ENCODE measurements at places on chromosomes 1 and 21. TPM values are rescaled to one million over a fixed set of nuclear protein-coding genes. Genes with fewer than 3 reads are reported as not detected.

DNA sequence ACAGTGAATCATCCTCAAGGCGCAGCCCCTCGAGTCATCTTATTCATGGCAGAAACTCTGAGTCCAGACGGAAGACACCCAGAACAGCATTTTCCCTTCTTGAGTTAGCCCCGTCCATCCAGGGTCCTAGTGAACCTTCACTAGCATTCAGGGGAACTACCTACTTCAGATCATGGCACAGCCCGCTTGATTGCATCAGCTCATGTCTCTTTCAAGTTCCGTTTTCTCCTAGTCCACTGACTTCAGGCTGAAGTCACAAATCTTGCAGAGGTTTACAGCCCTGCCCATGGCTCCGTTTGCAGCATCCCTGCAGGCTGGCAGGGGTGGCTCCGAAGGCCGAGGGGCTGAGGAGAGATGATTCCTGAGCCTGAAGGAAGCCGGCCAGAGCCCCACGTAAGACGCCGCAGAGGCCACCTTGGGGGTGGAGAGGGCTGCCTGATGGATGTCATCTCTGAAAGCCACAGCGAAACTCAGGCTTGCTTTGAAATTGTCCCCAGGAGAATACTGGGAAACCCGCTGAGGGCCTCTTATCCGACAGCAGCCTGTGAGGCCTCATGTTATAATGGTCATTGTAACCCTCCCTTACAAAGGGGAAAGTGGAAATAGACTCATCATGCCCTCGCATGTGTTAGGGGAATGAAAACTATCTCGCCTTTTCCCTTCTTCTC lies 310.2 kb upstream of the AJAP1 start:
- DNase-seq: no peak

SPATA17 gene
- not detected for total RNA-seq

DNA sequence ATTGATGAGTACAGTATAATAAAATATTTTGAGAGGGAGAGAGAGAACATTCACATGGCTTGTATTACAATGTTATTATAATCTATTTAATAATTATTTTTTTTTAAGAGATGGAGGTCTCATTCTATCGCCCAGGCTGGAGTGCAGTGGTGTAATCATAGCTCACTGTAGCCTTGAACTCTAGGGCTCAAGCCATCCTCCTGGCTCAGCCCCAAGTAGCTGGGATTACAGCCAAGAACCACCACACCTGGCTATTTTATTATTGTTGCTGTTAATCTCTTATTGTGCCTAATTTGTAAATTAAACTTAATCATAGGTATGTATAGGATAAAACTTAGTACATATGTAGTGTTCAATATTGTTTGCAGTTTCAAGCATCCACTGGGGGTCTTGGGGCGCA lies 57.8 kb downstream of the HS2ST1 start:
- DNase-seq: no peak

SCCPDH gene
- 63.3 TPM for total RNA-seq

ACAP3 gene
- 68.1 TPM for total RNA-seq

CHIA gene
- not detected for total RNA-seq

DNA sequence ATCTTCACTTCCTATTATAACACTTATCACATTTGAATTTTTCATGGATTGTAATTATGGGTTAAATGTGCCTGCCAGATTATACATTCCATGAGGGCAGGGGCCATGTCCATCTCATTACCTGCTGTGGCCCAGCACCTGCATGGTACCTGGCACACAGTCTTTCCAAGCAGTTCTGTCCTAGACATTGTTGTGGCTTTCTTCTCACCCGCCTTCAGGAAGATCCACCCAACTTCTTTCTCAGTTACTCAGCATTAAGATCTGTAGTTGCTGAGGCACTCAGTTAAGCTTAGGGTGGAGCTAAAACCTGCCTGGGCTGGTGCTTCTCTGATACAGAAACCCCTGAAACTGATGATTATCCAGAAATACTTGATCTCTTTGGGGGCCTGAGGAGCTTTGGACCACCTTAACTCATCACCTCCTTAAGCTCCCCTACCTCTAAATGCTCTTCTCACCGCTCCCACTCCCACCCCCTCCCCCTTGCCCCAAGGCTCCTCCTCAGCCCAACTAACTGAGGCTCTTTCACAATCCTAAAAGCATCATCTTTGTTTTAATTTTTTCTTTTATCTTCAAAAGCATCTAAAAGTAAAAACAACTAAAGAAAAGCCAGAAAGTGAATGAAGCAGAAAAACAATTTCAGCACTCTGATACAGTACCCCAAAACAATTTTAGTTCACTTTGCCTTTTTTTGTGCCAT lies 190.6 kb downstream of the FGGY start:
- no peak for DNase-seq

KLF17 gene
- 2.4 TPM for total RNA-seq

FABP3 gene
- total RNA-seq: 59.6 TPM

AMY1C gene
- not detected for total RNA-seq

CORT gene
- 0.53 TPM for total RNA-seq

- DNase-seq: no peak
Observed at GRCh38 chr1:56824938-56825337, 5.7 kb upstream of the FYB2 start.

PIGP gene
- total RNA-seq: 55.4 TPM

DNA sequence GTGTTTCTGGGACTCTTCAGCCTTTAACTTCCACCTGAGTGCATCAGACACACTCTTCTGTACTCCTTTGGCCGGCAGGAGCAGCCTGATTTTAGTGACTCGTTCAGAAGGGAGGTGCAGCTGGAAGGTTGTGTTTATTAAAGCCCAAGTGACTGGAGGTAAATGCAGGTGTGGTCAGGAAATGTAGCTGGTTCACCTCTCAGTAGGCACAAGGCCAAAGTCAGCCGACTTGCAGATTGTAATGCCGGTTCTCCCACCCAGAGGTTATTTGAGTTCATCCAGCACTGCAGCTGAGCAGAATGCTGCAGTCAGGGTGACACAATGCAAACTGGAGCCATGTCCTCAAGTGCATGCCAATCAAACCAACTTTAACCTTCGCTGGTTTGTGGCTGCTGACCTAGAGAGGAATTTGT lies 91.5 kb downstream of the SPATA46 start:
- DNase-seq: peak; percentile 63

DNA sequence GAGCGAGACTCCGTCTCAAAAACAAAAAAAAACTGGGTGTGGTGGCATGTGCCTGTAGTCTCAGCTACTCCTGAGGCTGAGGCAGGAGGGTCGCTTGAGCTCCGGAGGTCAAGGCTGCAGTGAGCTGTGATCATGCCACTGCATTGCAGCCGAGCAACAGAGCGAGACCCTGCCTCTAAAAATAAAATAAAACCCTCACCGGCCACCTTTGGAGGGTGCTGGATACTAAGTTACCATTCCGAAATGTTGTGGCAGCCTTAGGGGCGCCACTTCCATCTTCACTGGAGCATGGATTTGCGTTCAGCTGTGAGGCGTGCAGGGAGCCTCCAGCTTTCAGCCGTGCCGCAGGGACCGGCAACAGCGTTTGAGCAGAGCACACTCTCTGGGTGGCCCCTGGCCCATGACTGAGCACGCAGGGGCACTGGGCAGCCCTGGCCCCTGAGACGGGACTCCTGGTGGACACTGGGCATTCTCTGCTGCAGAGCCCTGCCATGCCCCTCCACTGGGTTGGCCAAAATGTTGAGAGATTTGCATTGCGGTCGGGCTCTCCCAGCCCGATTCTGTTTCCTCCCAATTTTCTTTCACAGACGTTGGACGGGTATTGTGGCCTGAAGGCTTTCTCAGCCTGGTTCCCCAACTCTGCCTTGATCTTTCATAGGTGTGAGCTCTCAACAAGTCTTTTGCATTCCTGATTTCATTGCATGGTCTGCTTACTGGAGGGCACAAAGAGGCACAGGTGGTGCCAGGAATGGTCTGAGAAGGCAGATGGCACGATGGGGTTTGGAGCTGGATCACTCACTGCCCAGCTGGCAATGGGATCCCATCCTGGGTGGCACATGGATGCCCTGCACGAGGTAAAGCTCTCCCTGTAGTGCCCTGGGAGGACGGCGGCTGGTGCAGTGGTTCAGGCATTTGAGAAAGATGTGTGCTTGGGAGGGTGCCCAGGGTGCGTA lies 5.8 kb upstream of the CFAP74 start:
- no peak for DNase-seq

DNA sequence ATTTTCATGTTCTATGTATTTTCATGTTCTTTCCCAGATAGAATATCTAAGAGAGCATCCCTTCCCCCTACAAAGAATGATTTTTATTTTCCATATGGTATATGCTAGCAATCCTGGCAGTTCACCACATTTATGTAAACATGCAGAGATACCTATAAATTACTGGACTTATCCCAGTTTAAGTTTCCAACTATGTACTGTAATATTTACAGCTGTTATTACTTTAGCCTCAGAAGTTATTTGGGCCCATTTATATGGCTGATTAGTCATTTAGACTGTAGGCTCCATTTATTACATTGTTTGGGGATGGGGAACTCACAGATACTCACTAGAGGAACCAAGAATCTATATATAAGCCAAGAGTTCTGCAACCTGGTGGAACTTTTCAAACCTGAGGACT lies 84.8 kb upstream of the WARS2 start:
- DNase-seq: no peak

- no peak for DNase-seq
Observed at GRCh38 chr1:109091078-109091838, 694 bp downstream of the TMEM167B start.

DNA sequence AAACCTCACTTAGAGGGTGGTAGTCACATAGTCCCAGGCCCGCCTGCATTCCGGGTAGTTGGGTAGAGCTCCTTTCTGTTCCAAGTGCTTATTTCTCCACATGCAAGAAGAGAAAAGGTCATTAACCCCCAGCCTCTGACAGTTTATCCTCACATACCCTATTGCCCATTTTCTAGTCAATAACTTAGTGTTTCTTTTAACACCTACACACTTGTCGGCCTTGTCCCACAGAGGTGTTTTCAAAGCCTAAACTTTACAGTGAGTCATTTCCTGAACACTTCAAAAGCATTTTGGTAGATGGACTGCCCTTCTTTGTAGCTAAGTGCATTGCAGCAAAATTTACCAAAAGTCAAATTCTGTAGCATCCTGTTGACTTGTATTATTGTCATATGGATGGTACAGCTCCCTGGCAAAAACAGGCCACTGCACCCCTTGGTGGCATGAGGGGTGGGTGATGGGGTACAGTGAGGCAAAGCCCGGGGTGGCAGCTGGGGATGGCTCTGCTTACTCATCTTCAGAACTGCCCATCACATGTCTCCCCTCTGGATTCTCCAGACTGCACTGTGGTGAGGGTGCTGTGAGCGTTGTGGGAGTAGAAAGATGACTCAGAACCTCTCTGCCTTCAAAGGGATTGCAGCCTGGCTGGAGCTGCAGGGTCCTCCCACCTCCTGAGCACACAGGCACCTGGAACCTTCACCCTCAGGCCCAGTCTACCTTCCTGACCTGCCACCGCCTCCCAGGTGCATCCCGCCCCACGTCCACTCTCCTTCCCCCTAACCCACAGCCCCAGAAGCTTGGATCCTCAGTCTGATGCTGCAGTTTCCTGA lies 45.8 kb upstream of the DMRTB1 start:
- no peak for DNase-seq

DNA sequence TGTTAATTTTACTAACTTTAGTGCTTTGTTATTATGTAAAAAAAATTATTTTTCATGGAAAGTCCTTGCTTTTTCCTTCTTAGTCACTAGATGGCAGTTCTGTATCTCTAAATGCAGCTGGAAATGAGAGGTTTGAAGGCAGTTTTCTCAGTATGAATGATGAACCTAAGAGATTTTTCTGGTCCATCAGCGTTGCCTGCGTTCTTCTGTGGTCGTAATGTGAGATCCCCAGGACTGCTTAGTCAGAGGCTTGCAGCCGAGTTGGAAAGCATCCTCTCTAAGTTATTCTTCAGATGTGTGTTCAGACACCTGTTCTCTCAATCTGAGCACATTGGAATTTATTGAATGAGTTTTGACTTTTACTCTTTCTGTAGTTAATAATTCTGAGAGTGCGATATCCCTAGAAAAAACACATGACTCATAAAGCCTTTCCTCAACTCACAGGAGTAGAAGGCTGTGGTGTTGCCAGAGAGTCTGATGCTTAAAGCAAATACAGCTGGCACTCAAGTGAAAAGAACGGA lies 99.3 kb downstream of the FMN2 start:
- DNase-seq: no peak

DNA sequence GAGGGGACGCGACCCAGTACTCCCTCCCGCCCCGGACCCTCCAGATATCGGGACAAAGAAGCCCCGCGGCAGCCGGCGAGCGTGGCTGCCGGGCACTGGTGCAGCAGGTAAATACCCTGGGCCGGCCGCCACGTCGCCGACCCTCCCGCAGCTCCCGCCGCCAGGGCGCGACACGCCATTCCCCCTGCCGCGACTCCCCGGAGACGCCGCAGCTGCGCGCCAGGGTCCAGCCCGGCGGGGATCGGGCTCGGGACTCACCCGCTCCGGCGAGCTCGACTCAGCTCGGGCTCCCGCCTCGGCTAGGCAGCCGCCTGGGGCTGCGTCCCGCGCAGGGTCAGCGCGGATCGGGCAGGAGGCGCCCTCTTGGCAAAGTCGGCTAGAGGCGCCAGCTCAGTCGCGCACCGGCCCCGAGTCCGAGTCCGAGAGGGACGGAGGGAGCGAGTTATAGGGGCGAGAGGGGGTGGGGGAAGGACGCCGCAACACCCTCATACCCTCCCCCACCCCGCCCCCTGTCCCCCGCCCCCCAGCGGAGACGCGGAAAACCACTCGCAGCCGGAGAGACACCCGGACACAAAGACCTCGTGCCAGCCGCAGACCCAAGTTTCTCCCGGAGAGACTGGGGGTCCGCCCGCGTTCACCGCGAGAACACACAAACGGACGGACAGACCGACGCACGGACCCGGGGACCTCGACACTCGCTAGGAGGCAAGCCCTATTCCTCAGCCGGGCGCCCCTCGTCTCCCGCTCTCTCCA lies 985 bp downstream of the SYT6 start:
- DNase-seq: peak; percentile 59

- DNase-seq: no peak
Observed at GRCh38 chr1:225999912-226000337, 782 bp upstream of the SDE2 start.

DNA sequence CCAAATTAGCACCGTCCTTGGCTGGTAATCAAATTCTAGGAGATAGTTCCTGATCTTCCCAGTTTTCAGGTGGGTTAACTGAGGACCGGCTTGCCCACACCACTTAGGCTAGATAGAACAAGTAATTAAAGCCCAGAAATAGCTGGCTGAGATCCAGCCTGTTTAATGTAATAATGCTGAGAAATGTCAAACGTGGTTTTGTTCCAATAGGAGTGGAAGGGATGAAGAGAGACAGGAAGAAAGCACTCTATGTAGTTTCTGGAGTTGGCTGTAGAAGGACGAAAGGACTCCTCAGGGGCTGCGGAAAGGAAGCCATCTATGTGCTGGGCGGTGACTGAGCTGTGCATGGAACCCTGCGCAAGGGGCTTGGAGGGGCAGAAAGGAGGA lies 18.6 kb downstream of the NAV1 start:
- DNase-seq: peak; percentile 44

GRCh38 chr1:118563981-118564951 lies 379.2 kb upstream of the SPAG17 start:
- no peak for DNase-seq

DNA sequence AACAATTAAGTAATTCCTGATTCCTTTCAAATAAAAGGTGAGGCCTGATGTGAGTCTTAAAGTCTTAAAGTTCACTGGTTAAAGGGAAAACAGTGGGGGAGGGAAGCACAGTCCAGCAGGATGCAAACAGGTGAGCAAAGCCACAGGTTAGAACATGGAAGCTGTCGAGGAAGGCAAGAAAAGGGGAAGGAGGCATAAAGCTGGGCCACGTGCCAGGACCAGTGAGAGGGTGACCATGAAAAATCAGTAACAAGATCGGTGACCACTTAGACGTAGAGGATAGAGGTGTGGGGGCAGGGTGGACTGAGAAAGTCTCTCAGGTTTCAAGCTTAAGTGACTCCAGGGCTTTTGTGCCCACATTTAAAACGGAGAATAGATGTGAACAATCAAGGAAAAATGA lies 231.3 kb downstream of the SETD4 start:
- DNase-seq: no peak

GRCh38 chr1:11550664-11551283 lies 71.8 kb downstream of the DISP3 start:
- DNase-seq: peak; percentile 73

All from adrenal gland (tissue), 19 donors.